ENCODE measurements at places on chromosomes 3 and 15.
A peak's percentile ranks its signal among the peaks of the same experiment; 100 is the strongest.

GRCh38 chr3:10980312-10980711 is 12.2 kb upstream of the SLC6A1 start:
- no peak for DNase-seq

GRCh38 chr15:66595931-66596545 is 30.2 kb upstream of the LCTL start:
- no peak for DNase-seq

DNA sequence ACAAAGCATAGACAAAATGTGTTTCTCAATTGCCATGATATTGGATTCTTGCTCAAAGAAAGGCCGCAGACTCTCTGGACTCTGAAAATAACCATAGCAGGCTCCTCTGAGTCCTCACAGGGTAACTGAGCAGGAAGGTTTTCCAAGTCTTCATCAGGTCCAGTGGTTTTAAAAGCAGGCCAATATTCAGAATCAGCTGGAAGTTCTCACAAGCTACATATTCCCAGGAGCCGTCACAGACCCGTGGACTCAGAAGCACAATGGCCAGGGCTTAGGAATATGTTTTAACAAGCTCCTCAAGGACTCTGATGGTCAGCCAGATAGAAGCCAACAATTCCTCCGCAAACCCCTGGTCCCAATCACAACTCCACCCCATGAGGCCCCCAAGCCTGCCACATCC is 256.1 kb upstream of the ADAMTS9 start:
- no peak for DNase-seq

- DNase-seq: peak; percentile 41
Observed at GRCh38 chr3:150699068-150699639, 4.6 kb downstream of the ERICH6 start.

DNA sequence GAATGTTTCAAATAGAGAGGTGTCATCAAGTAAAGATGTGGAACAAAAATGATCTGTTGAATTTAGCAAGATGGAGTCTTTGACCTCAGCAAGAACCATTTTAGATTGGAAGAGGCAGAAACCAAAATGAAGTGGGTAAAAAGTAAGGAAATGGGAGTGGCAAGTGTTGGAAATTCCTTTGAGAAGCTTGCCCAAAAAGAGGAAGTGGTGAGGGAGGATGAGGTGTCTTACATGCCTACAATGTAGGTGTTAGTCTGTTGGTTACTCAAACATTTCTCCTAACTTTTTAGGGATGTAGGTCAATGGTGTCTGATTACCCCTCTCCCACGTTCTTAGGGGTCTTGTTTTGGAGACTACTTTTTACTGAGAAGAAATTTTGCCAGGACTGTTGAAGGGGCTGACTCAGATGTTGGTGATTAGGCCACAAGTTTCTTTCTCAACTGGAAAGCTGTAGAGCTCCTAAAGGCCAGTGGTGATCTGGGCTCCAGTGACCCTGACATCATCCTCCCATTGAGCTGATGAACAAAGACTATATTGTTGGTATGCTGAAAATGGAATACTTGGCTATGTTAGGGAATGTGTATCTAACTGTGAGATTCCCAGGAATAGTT is 5.1 kb downstream of the PPP2R3A start:
- DNase-seq: no peak

GRCh38 chr3:128508852-128509251 is 15.9 kb upstream of the GATA2 start:
- no peak for DNase-seq

- DNase-seq: no peak
Observed at GRCh38 chr3:32501783-32502117, 902 bp downstream of the CMTM6 start.

- DNase-seq: no peak
Observed at GRCh38 chr3:113585720-113586119, 53.4 kb downstream of the SIDT1 start.

DNA sequence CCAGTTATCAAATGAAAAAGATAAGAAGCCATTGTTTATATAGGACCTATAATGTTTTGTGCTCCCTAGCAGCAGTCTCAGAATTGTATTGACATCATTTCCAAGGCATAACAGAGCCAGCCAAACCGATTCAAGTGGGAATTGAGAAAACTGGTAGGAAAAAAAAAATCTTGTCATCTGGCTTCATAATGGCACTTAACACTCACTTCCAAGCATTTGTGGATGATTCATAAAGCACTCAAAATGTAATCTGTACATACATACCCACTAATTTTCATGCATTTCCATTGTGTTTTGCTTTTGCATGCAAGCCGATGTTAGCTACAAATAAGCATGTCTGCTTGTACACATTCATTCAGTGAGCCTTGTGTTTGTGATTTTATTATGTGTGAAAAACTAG is 18.6 kb upstream of the TRPC1 start:
- DNase-seq: no peak

DNA sequence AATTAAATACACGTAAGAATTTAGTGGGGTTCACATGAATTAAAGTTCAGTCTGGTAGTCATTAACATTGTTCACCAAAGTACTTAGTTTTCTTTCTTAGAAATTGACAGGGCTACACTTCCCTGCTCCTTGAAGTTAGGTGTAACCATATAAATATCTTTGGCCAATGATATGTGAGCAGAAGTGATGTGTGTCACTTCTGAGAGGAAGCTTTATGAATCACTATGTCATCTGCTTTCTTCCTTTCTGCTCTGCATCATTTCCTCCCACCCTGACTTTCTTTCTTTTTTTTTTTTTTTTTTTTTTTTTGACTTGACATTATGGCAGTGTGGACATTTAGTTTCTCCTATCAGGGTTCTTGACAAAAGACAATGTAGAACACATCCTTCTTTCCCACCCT is 156.2 kb upstream of the COL8A1 start:
- DNase-seq: no peak

DNA sequence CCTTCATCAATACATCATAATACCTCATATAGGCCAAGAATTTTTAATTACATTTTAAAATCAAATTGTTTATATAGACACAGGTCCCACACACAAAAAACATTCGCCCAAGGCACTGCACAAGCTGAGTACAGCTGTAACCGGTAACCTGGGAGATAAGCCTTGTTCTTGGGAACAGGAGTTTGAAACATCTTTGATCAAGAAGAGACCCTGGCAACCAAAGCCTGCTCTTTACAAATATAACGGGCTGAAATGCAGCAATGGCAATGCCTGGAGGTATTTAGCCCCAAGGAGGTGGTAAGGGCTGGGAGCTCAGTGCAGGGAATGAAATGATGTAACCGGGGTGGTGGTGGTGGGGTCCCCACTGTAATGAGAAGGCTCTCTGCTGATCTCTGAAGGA is 7.2 kb upstream of the CORO2B start:
- DNase-seq: no peak

DNA sequence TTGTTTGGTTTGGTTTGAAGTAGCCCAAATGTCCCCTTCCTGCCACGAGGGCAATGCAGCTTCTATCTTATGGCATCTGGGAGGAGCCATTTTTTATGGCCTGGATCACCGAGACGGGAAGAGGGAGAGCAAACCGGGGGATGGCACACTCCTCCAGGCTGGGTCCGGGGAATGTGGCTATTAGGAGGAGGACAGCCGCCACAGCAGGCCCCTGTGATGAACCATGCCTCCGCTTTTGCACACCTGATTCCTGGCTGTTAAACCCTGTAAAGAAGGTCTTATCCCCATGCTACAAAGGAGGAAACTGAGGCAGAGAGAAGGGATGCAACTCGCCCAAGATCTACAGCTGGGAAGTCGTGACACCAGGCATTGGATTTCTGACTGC is 157.6 kb downstream of the OR4M2 start:
- DNase-seq: no peak

- no peak for DNase-seq
Observed at GRCh38 chr15:45527086-45527485, 4.5 kb upstream of the SLC30A4 start.

DNA sequence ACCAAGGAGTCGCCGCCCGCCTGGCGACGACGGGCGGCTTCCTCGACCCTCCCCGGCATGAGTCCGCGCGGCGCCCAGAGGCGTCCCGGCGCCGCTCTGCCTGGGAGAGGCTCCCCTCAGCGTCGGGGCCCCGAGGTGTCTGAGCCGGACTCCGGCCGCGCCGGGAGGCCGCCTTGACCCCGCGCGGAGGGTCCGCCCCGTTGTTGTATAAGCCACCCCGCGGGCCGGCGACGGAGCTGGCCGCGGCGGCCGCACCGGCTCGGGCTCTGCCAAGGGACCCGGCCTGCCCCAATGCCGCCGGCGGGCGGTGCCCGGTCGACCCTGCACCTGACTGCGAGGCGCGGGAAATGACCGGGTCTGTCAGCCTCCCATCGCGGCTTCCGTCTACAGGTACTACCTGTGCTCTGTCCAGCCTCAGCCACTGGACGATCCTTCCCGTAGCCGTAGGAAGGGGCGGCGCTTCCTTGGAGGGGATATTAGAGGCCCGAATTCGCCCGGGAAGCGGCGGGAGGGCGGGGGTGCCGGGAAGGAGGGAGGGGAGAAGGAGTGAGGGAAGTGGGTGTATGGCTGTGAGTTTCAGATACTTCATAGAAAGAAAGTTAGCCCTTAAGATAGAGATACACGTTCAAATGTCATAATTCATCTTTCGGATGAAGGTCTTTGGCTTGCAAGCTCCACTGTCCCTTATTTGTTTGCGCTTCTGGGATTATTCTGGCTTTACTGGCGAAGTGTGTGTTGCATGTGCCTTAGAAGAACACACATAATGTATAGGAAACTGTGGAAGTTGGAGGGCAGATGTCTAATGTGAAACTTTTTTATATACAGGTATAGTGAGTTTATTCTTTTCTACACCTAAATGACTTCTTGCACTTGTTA is 620 bp downstream of the ABHD5 start:
- peak; percentile 78 for DNase-seq

DNA sequence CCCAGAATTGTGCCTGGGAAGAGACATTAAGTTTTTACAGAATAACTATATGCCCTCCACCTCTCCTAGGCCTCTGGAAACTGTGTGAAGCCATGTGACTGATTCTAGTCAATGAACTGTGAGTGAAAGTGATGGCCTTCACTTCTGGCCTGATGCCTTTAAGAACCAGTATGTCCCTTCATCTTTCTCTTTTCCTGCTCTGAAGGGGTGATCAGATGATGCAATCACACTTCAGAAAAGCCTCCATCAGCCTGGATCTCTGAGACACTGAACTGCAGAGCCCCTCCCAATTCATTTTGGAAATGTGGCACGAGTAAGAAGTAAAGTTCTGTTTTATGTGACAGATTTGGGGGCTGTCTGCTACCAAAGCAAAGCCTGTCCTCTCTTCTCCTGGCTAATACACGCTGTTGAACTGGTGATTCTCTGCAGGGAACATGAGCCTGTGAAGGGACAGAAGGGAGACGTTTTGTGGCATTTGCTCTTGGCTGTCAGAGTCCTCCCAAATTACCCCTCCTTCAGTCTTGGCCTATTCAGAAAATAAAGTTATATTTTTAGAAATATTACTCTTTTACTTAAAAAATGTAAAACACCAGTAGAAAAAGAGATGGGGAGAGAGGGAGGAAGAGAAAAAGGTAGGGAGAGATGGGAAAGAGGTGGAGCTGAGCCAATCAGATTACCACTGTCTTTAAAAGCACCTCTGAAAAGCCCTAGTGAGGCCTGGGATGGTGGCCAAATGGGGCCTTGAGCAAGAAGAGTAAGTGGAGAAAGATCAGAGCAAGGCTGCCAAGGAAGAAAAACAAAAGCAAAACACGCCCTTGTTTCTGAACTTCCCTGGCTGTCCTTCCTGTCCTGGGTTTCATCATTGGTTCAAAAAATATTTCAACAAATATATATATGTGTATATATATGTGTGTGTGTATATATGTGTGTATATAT is 40.9 kb upstream of the RYK start:
- DNase-seq: no peak

GRCh38 chr3:88626456-88627120 is 476.8 kb downstream of the C3orf38 start:
- DNase-seq: no peak

GRCh38 chr15:63382966-63383710 is 1.5 kb upstream of the CA12 start:
- DNase-seq: peak; percentile 60

DNA sequence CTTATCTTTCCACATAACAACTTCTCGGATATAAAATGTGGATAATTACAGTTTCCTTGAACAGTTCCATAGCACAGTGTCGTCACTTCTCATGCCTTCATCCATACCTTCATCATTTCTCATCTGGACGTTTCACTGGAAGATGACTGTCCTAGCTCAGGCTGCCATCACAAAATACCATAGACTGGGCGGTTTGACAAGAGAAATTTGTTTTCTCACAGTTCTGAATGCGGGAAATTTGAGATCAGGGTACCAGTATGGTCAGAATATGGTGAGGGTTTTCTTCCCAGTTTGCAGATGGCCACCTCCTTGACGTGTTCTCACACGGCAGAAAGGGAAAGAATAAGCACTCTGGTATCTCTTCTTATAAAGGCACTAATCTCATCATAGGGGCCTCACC is 42.8 kb downstream of the TMEM108 start:
- DNase-seq: no peak

DNA sequence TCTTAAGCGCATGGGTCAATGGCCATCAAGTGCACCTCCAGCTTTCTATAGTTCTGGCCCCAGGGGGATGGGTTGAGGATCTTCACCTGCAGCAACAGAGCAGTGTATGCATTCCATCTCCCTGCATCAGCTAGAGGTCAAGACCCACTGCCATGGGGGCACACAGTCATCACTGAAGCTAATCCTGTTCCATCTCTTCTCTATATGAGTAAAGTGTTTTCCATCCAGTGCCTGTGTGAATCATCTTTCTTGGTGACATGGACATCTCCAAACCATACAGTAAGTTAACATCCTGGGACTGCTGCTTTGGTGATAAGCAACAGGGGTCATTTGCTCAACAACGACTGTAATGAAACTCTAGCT is 4.4 kb upstream of the ENTPD3 start:
- DNase-seq: no peak

DNA sequence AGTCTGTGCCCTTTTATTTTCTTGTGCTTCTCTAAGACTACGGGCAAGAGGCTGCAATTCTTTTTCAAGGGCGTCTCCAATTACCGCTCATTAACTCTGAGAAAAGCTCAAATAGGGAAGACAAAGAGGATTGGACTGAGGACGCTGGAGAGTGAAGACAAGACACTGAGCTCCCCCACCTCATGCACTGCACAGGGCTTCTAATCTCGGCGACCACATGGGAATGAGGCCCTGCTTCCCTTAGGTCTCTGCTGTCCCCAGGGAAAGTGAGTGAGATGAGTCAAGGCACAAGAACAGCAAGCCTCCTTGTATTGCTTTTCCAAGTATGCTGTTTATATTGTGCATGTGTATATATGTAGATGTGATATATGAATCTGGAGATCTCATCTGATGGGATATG is 392.2 kb upstream of the CFAP20DC start:
- DNase-seq: no peak

DNA sequence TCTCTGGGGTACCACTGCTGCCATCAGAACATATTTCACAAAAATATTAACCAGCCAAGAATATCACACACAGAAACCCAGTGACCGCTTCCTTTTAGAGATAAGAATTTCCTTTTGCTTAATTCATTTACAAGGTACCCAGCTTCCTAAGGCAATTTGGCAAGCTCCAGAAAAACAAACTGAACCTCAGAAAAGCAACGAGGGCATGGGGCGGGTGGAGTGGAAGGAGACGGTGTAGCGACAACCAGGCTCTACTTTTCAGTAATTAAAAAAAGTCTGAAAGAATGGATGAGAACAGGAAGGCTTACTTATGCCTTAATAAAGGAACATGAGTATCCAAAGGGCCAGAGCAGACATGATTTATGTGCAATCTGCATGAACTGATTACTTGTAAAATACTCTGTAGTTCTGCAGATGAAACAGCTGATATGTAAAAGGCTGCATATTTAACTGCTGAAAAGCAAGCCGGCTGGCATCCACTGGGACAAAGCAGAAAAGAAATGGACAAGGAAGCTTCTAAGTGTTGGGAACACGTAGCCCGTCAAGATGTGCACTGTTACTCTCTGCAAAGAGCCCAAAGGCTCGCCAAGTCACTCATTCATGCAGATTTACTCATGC is 18.6 kb downstream of the RFTN1 start:
- no peak for DNase-seq

GRCh38 chr3:126573492-126574117 is 14.9 kb upstream of the C3orf22 start:
- peak; percentile 72 for DNase-seq

Measured in Calu3 (cell line).